WTC11 (cell line): ENCODE measurements at places on chromosomes 13 and 19. TPM values are rescaled to one million over a fixed set of nuclear protein-coding genes. Genes with fewer than 3 reads are reported as not detected.

CLEC17A gene
- 0.14 TPM in 1 of 3 replicates, not detected in the others for total RNA-seq

ZNF100 gene
- total RNA-seq = 21.9 to 24.3 TPM (median 23.6 TPM) in 3 replicates

LYPD3 gene
- 2.7 to 3.8 TPM (median 3.1 TPM) in 3 replicates for total RNA-seq

NDUFS7 gene
- total RNA-seq = 136 to 149 TPM (median 139 TPM) in 3 replicates

DNA sequence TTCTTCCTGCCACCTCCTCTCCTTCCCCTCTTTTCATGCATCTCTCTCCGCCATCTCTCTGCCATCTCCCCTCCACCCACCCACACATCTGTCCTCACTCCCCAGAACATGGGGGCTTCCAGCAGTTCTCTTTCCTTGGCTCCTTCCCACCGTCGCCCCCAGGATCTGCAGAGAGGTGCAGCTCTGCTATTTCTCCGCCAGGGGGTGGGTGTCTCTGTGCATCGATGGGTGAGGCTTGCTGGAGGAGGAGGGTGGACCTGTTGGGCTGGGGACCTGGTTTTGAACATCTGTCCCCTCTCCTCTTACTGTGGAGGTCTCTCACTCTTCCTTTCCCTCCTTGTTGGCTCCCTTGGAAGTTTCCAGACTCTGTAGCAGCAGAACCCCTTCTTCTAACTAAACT, 51.7 kb downstream of the MYH14 start:
- peak; percentile 31 for DNase-seq
- H3K36me3 ChIP-seq = peaks cover 54% of the 10 kb centered on the region
- H3K4me3 ChIP-seq = no peak overlapping the region
- peaks cover 9% of the 10 kb centered on the region for H3K27me3 ChIP-seq

GRCh38 chr13:45700971-45701900, 884 bp upstream of the CBY2 start:
- H3K4me3 ChIP-seq = no peak overlapping the region
- H3K27me3 ChIP-seq = peaks cover 4% of the 10 kb centered on the region
- peaks cover 15% of the 10 kb centered on the region for H3K4me1 ChIP-seq
- no peaks in the 10 kb centered on the region for H3K36me3 ChIP-seq
- DNase-seq = peak; percentile 36

DNA sequence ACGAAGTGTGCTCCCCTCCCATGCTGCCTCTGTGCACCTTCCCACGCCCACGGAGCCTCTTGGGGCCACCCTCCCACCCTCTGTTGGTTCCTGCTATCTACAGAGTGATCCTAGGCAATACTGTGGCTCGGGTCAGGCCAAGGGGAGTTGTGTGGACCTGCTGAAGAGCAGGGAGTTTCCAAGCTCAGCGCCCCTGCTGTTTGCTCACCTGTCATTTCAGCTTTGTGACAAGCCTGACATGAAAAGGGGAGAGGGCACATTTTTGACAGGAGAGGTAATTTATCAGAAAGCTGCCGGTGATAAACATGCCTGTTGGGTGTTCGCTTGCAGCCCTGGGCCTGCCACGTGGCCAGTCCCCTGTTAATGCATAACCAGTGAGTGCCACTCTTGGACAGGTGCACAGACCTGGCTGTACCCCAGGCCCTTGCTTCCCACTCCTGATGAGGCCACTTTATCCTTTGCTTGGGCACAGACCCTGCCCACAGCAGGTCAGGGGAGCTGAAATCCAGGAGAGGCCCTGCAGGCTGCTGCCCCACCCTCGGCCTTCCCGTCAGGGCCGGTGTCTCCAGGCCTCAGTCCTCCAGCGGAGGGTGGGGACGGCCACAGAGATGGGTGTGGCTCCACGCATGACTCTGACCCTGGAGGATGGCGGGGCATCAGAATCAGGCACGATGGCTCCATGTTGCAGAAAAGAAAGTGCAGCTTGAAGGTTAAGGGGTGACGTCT, 201.5 kb upstream of the GPR12 start:
- H3K4me3 ChIP-seq = no peak overlapping the region
- no peaks in the 10 kb centered on the region for H3K27me3 ChIP-seq
- no peaks in the 10 kb centered on the region for H3K36me3 ChIP-seq
- no peak overlapping the region for H3K27ac ChIP-seq
- DNase-seq = no peak

- no peaks in the 10 kb centered on the region for H3K27me3 ChIP-seq
- no peak overlapping the region for H3K27ac ChIP-seq
- no peak for DNase-seq
- H3K4me1 ChIP-seq = peaks cover 8% of the 10 kb centered on the region
These were observed 203.0 kb downstream of the KLF5 start for GRCh38 chr13:73261739-73262216.

GRCh38 chr19:5478241-5478924, 23.2 kb downstream of the ZNRF4 start:
- H3K4me1 ChIP-seq = peaks cover 4% of the 10 kb centered on the region; the same call in 1 of the 2 replicates
- H3K27ac ChIP-seq = no peak overlapping the region
- H3K4me3 ChIP-seq = peak overlapping the region; percentile 64
- peaks cover 27% of the 10 kb centered on the region for H3K27me3 ChIP-seq

- no peaks in the 10 kb centered on the region; the same call in 1 of the 2 replicates for H3K27me3 ChIP-seq
- H3K36me3 ChIP-seq = no peaks in the 10 kb centered on the region; the same call in 1 of the 2 replicates
- no peak overlapping the region for H3K4me3 ChIP-seq
- H3K27ac ChIP-seq = no peak overlapping the region
- no peak for DNase-seq
These were observed 4.6 kb downstream of the PROZ start for GRCh38 chr13:113162783-113163685.

DNA sequence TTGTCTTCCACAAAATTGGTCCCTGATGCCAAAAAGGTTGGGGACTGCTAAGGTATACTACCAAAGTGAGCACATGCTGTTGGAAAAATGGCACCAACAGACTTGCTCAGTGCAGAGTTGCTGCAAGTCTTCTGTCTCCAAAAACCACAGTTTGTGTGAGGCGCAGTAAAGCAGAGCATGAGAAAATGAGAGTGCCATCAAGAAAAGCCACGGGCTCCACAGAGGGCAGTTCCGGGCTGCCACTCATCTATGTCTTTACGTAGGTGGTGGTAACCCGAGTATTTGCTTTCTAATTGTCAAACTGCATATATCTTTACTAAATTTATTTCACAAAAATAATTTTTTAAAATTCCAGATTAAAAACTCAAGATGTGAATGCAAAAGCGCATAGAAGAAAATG, 123.8 kb downstream of the RNF17 start:
- H3K27ac ChIP-seq = no peak overlapping the region
- H3K27me3 ChIP-seq = no peaks in the 10 kb centered on the region
- no peak for DNase-seq

GRCh38 chr19:38657633-38658222, 10.3 kb downstream of the ACTN4 start:
- H3K27me3 ChIP-seq = no peaks in the 10 kb centered on the region
- peak overlapping the region; percentile 93 for H3K27ac ChIP-seq
- H3K4me3 ChIP-seq = peak overlapping the region; percentile 16; the same call in 1 of the 2 replicates
- H3K36me3 ChIP-seq = peaks cover 17% of the 10 kb centered on the region

DNA sequence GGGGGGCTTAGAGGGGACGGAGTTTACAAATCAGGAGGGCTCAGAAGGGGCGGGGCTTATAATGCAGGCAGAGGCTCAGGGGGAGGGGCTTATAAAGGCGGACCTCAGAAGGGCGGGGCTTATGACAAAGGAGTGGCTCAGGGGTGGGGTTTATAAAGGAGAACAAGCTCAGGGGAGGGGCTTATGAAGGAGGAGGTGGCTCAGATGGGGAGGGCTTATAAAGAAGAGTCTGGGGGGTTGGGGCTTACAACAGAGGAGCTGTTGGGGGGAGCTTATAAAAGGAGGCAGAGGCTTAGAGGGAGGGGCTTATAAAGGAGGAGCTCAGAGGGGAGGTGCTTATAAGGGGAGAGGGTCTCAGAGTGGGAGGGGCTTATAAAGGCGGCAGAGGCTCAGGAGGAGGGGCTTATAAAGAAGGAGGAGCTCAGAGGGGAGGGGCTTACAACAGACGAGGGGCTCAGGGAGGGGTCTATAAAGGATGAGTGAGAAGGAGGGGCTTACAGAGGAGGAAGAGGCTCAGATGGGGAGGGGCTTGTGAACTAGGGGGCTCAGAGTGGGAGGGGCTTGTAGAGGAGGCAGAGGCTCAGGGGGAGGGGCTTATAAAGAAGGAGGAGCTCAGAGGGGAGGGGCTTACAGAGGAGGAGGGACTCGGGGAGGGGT, 1.0 kb downstream of the SMIM24 start:
- peaks cover 20% of the 10 kb centered on the region for H3K4me1 ChIP-seq
- H3K27me3 ChIP-seq = peaks cover 6% of the 10 kb centered on the region
- H3K36me3 ChIP-seq = no peaks in the 10 kb centered on the region
- peak; percentile 79 for DNase-seq
- H3K27ac ChIP-seq = no peak overlapping the region

- H3K36me3 ChIP-seq = no peaks in the 10 kb centered on the region
- H3K4me1 ChIP-seq = peaks cover 13% of the 10 kb centered on the region
- H3K27me3 ChIP-seq = no peaks in the 10 kb centered on the region
- DNase-seq = no peak
These were observed 49.2 kb upstream of the RCBTB2 start for GRCh38 chr13:48582084-48582483.

DNA sequence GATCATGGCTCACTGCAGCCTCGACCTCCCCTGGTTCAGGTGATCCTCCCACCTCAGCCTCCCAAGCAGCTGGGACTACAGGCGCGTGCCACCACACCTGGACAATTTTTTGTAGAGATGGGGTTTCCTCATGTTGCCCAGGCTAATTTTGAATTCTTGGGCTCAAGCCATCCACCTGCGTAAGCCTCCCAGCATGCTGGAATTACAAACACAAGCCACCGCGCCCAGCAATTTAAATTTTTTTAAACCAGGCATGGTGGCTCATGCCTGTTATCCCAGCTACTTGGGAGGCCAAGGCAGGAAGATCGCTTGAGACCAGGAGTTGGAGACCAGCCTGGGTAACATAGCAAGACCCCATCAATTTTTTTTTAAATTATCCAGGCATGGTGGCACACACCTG, 59.9 kb upstream of the USE1 start:
- H3K36me3 ChIP-seq = peaks cover 39% of the 10 kb centered on the region
- no peak overlapping the region for H3K27ac ChIP-seq
- no peaks in the 10 kb centered on the region for H3K27me3 ChIP-seq
- peaks cover 12% of the 10 kb centered on the region for H3K4me1 ChIP-seq
- DNase-seq = no peak
- H3K4me3 ChIP-seq = no peak overlapping the region

- no peaks in the 10 kb centered on the region for H3K27me3 ChIP-seq
- H3K4me3 ChIP-seq = no peak overlapping the region
- peaks cover 14% of the 10 kb centered on the region for H3K4me1 ChIP-seq
- H3K36me3 ChIP-seq = peaks cover 54% of the 10 kb centered on the region
- 0 out of 2 replicates have a peak overlapping the region, but pooled peaks have one; percentile 51 for H3K27ac ChIP-seq
These were observed 20.6 kb upstream of the WDR18 start for GRCh38 chr19:963486-963951.

GRCh38 chr13:102555914-102556553, 40.8 kb upstream of the TPP2 start:
- H3K27ac ChIP-seq = no peak overlapping the region
- H3K27me3 ChIP-seq = no peaks in the 10 kb centered on the region
- H3K4me3 ChIP-seq = no peak overlapping the region
- DNase-seq = no peak
- H3K4me1 ChIP-seq = no peaks in the 10 kb centered on the region

DNA sequence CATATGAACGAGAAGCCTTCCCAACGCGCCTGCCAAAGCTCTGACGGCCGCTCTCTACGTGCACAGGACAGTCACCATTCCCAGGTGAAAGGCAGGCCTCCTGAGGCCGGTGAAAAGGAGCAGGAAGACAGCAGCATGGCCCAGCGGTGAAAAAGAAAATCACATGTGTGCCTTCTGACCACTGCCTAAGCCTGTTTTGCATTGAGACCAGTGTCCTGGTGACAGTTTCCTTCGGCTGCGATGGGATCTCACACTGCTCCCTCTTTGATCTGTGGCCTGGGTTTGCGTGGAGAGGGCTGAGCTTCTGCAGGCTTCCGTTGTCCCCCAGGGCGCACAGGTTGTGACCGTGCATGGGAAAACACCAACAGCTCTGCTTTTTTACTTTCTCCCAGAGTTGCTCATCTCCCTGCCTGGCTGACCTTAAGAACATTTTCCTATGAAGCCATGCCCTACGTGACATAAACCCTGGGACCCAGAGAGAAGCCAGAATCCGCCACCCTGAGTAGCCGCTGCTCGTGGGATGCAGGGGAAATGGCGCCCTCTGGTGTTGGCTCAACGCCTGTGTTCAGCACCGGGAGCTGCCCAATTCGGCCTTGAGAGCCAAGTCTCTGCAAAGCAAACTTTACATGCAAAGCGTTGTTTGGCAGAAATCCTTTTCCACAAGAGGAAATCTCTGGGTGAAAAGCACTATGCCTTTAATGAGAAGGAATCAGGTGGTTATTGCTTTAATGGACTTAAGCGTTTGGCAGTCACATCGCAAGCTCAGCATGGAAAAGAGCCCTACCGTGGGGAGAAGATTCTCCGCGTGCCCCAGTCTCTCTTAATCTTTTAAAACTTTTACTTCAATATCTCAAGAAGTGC, 112.2 kb upstream of the GPR12 start:
- DNase-seq = peak; percentile 88
- no peak overlapping the region for H3K27ac ChIP-seq
- 0 out of 2 replicates have a peak, but pooled peaks cover 2% of the 10 kb centered on the region for H3K27me3 ChIP-seq
- H3K36me3 ChIP-seq = peaks cover 22% of the 10 kb centered on the region
- peaks cover 26% of the 10 kb centered on the region for H3K4me1 ChIP-seq

DNA sequence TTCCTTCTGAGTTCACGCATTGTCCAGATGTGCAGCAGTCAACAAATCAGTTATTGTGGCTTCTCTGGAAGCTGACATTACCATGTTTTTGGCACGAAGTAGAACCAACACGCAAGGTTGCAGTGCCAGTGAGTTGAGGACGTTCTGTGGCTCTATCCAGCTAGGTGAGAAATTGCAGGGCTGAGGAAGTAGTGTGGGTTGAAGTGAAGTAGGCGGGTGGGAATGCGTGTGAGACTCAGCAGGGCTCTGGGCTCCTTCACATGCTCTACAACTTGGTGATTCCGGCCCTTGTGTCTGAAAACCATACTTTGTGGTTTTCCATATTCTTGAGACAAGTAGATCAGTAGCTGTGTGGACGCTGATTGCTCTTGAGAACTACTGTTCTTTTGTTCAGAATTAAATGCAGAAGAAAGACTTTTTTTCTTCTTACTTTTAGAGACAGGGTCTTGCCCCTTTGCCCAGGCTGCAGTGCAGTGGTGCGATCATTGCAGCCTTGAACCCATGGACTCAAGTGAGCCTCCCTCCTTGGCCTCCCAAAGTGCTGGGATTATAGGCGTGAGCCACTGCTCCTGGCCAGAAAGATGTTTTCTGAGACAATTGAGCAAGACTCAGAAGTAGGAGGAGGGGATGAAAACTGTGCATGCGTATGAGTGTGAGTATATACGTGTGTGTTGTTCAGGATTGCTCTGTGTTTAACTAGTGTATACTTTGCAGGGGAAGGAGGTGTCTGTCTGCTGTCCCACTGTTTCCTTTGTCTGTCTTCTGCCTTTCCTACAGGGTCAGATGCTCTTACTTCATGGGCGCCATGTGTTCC, 46.2 kb downstream of the GATAD2A start:
- H3K4me1 ChIP-seq = peaks cover 34% of the 10 kb centered on the region
- H3K36me3 ChIP-seq = no peaks in the 10 kb centered on the region
- no peak for DNase-seq
- H3K27me3 ChIP-seq = no peaks in the 10 kb centered on the region
